Memory B cell (primary cell): ENCODE measurements at places on chromosomes 16 and 17.
A peak's percentile ranks its signal among the peaks of the same experiment; 100 is the strongest.

- H3K27ac ChIP-seq: no peak overlapping the region
- no peak overlapping the region for H3K4me3 ChIP-seq
- peaks cover 14% of the 10 kb centered on the region for H3K27me3 ChIP-seq
- H3K36me3 ChIP-seq: no peaks in the 10 kb centered on the region
- no peak for DNase-seq
Measured at GRCh38 chr16:58324792-58325191, 30.0 kb upstream of the PRSS54 start.

DNA sequence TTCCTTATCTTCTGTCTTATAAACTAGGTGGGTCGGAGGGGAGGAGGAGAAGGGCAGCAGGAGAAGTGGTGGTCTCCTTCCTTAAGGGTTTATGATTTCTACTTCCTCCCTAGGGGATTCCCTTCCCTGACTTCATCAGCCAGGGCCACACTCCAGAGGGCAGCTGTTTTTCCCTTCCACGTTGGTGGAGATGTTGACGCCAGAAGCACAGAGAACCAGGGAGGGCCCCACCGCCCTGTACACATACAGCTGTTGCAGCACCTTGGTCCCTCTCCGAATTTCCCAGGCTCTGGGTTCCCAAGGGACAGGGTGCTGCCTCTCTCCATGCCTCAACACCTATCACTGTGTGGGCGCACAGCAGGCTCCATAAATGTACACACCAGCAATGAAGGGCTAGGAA, 5.6 kb upstream of the SLC6A4 start:
- no peak overlapping the region for H3K27ac ChIP-seq
- H3K27me3 ChIP-seq: peaks cover 14% of the 10 kb centered on the region
- H3K4me1 ChIP-seq: peaks cover 17% of the 10 kb centered on the region
- no peak overlapping the region for H3K4me3 ChIP-seq
- H3K36me3 ChIP-seq: peaks cover 4% of the 10 kb centered on the region

- H3K36me3 ChIP-seq: no peaks in the 10 kb centered on the region
- peaks cover 2% of the 10 kb centered on the region for H3K27me3 ChIP-seq
- H3K4me1 ChIP-seq: no peaks in the 10 kb centered on the region
- DNase-seq: no peak
Measured at GRCh38 chr16:68835970-68836369, 7.4 kb upstream of the TANGO6 start.

DNA sequence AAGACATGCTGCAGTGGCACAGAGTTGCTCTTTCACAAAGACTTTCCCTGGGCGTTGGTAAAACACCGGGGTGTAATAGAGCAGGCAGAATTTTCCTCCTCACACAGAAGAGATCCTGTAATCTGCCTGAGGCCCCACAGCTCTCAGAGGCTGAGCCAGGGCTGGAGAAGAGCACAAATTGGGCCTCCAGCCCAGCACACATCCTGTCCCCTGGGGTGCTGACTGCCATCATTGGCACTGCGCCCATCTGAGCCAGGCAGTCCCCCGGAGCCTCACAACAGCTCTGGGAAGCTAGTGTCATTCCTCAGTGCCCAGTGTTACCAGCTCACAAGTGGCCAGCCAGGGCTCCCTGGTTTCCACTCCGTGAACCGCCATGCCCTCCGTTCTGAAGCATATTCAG, 119.4 kb downstream of the SOCS1 start:
- DNase-seq: no peak
- H3K36me3 ChIP-seq: peaks cover 24% of the 10 kb centered on the region
- H3K27ac ChIP-seq: no peak overlapping the region
- H3K4me3 ChIP-seq: no peak overlapping the region
- no peaks in the 10 kb centered on the region for H3K27me3 ChIP-seq

DNA sequence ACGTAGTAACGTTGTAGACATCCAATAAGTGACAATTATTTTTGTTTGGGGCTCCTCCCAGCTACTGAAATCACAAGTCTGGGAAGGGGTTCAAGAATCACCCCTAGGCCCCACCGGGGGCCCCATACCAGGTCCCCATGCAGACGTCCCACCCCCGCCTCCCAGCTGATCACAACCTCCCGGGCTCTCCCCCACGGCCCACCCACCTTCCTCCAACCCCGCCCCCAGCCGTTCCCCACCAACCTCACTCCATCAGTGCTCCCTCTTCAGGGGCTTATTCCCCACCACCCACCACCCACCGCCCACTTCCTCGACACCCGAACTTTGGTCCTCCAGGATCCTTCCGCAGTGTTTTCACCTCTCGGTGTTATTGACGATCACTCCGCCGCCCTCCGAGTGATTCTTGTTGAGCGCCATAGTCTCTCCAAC, 240 bp downstream of the WBP2 start:
- no peak for DNase-seq
- peaks cover under 1% of the 10 kb centered on the region for H3K36me3 ChIP-seq
- H3K27me3 ChIP-seq: no peaks in the 10 kb centered on the region
- peaks cover 21% of the 10 kb centered on the region for H3K4me1 ChIP-seq
- H3K27ac ChIP-seq: no peak overlapping the region

GRCh38 chr16:13307255-13307654, 405.9 kb downstream of the SHISA9 start:
- H3K27me3 ChIP-seq: no peaks in the 10 kb centered on the region
- no peak overlapping the region for H3K27ac ChIP-seq
- no peak for DNase-seq
- no peaks in the 10 kb centered on the region for H3K4me1 ChIP-seq

DNA sequence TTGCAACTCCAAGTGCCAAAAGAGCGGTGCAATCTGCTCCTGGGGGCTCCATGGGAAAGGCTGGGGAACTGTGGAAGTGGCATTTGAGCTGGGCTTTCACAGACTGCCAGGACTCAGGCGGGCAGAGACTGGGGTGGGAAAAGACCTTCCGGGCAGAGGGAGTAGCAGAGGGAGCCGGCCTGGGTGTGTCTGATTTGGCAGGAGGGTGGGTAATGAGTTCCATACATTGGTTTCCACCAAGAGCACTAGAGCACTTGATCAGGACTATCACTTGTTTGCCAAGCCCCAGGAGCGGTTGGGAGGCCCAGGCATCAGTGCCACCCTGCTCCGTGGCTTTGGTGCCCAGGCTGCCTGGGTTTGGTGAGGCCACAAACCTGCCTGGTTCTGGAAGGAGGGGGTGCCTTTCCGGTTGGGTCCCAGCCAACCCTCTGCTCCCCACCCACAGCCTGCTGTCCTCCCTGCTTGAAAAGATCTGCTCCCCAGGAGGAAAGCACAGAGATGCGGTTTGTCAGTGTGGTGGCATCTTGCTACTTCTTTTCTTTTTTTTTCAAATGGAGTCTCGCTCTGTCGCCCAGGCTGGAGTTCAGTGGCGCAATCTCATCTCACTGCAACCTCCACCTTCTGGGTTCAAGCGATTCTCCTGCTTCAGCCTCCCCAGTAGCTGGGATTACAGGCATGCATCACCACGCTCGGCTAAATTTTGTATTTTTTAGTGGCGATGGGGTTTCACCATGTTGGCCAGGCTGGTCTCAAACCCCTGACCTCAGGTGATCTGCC, 3.5 kb upstream of the TRIM47 start:
- no peak for DNase-seq
- H3K27me3 ChIP-seq: no peaks in the 10 kb centered on the region
- H3K36me3 ChIP-seq: no peaks in the 10 kb centered on the region
- no peak overlapping the region for H3K27ac ChIP-seq

GRCh38 chr17:4440690-4441686, 7.2 kb downstream of the SPNS3 start:
- DNase-seq: no peak
- peaks cover 3% of the 10 kb centered on the region for H3K4me1 ChIP-seq
- peaks cover 10% of the 10 kb centered on the region for H3K27me3 ChIP-seq

DNA sequence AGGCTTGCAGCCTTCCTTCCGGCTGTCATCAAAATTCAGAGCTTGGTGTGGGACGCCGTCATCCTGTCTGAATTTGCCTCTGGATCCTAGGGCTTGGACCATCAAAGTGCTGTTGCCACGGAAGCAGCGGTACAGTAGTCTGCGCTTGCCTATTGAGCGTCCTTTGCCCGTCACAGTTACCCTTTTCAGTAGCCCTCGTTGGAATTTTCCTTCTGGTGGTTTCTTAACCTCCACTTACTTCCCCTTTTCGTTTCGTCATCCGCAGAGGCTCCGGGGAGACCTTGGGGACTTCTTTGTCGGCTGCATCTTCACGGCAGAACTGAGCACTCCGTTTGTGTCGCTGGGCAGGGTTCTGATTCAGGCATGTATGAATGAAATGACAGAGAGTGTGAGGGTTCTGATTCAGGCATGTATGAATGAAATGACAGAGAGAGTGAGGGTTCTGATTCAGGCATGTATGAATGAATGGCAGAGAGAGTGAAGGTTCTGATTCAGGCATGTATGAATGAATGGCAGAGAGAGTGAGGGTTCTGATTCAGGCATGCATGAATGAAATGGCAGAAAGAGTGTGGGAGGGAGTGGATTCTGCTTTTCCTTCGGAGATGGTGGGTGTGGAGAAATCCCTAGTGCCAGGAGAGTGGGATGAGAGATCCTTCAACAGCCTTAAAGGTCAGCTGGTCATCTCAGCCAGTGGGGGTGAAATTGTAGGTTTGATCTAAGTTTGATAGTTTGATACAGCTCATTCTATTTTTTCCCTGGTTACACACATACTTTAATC, 8.0 kb downstream of the TLCD3A start:
- H3K4me3 ChIP-seq: peak overlapping the region; percentile 53
- peak; percentile 78 for DNase-seq
- peaks cover 11% of the 10 kb centered on the region for H3K4me1 ChIP-seq
- no peaks in the 10 kb centered on the region for H3K27me3 ChIP-seq
- peak overlapping the region; percentile 92 for H3K27ac ChIP-seq

- no peaks in the 10 kb centered on the region for H3K4me1 ChIP-seq
- peaks cover 2% of the 10 kb centered on the region for H3K36me3 ChIP-seq
- H3K27ac ChIP-seq: no peak overlapping the region
- H3K4me3 ChIP-seq: no peak overlapping the region
Measured at GRCh38 chr17:1695365-1695764, 10.7 kb upstream of the PRPF8 start.

DNA sequence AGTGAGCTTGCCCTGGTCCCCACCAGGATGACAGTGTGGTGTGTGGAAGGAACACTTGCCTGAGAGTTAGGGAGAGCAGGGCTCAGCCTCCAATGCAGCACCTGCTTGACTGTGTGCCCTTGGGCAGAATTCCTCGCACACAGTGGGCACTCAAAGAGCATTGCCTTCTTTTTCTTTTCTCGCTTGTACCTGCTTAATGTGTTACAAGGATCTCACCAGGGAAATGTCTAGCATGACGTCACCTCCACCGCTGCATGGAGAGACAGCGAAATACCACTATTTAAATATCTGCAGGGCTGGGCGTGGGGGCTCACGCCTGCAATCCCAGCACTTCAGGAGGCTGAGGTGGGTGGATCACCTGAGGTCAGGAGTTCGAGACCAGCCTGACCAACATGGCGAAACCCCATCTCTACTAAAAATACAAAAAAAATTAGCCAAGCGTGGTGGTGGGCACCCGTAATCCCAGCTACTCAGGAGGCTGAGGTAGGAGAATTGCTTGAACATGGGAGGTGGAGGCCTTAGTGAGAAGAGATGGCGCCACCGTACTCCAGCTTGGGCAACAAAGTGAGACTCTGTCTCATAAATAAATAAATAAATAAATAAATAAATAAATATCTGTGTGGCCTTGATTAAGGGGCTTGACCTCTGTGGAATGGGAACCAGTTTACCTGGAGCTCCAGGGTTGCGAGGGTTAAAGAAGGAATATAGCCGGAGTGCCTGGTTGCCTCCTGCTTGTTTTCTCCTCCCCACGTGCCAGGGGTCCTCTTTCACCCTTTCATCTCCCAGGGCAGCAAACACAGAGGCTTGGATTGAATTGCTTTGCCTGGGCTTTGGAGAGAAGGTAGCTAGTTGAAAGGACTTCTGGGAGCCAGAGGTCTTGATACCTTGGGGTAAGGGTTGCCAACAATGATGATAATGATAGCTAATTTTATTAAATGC, 16.3 kb downstream of the SNX29 start:
- no peak overlapping the region for H3K4me3 ChIP-seq
- peaks cover 7% of the 10 kb centered on the region for H3K36me3 ChIP-seq

GRCh38 chr17:82838386-82839063, 1.3 kb downstream of the ZNF750 start:
- H3K4me1 ChIP-seq: no peaks in the 10 kb centered on the region
- peaks cover 3% of the 10 kb centered on the region for H3K36me3 ChIP-seq
- no peak for DNase-seq
- H3K27ac ChIP-seq: no peak overlapping the region
- no peak overlapping the region for H3K4me3 ChIP-seq

- DNase-seq: no peak
- H3K27me3 ChIP-seq: peaks cover 4% of the 10 kb centered on the region
- H3K36me3 ChIP-seq: no peaks in the 10 kb centered on the region
- no peak overlapping the region for H3K4me3 ChIP-seq
Measured at GRCh38 chr16:65660390-65660789, 538.5 kb upstream of the CDH11 start.

GRCh38 chr17:16197276-16197675, 18.1 kb downstream of the NCOR1 start:
- no peaks in the 10 kb centered on the region for H3K27me3 ChIP-seq
- peaks cover 27% of the 10 kb centered on the region for H3K4me1 ChIP-seq
- DNase-seq: no peak
- peak overlapping the region; percentile 23 for H3K27ac ChIP-seq
- H3K4me3 ChIP-seq: no peak overlapping the region
- H3K36me3 ChIP-seq: peaks cover 17% of the 10 kb centered on the region

GRCh38 chr17:75927286-75927922, 13.4 kb downstream of the FBF1 start:
- no peak overlapping the region for H3K4me3 ChIP-seq
- H3K27ac ChIP-seq: no peak overlapping the region
- peaks cover 3% of the 10 kb centered on the region for H3K36me3 ChIP-seq
- H3K27me3 ChIP-seq: no peaks in the 10 kb centered on the region

DNA sequence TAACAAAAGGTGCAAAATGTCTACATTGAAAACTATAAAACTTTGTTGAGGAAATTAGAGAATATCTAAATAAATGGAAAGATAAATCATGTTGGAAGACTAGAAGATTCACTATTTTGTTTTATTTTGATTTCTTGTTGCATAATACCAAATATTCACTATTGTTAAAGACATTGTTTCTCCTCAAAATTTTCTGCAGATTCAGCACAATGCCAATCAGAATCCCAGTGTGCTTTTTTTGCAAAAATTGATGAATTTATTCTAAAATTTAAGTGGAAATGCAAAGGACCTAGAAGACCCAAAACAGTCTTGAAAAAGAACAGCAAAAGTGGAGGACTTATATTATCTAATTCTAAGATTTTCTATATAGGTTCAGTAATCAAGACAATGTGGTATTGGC, 40.4 kb downstream of the TTLL6 start:
- DNase-seq: no peak
- H3K27me3 ChIP-seq: peaks cover 11% of the 10 kb centered on the region
- H3K4me1 ChIP-seq: no peaks in the 10 kb centered on the region
- no peak overlapping the region for H3K4me3 ChIP-seq
- H3K27ac ChIP-seq: no peak overlapping the region
- H3K36me3 ChIP-seq: no peaks in the 10 kb centered on the region
